Ecto neural progenitor cell (in vitro differentiated cells): ENCODE measurements at places on chromosomes 4 and X.

DNA sequence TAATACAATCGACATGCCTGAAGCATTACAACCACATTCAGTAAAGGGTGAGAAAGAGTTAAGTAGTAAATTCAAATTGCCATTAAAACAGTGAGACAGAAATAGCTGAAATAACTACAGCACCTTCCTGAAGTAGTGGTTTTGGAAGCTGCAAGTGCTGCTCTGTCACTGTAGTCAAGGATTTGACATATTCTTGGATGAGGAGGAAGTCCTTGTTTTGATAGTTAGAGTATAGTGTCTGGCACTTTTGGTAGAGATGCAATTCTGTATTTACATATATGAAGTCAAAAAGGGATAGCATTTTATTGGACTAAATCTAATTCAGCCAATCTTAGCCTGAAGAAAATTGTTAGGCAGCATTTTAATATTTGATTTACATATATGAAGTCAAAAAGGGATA is 1559.6 kb downstream of the TECRL start:
- no peak for DNase-seq

- no peak for DNase-seq
Measured at GRCh38 chr4:53960843-53961242, 103.6 kb downstream of the CHIC2 start.

GRCh38 chr4:28357990-28358389 is 1497.3 kb downstream of the STIM2 start:
- peak; percentile 51 for DNase-seq

DNA sequence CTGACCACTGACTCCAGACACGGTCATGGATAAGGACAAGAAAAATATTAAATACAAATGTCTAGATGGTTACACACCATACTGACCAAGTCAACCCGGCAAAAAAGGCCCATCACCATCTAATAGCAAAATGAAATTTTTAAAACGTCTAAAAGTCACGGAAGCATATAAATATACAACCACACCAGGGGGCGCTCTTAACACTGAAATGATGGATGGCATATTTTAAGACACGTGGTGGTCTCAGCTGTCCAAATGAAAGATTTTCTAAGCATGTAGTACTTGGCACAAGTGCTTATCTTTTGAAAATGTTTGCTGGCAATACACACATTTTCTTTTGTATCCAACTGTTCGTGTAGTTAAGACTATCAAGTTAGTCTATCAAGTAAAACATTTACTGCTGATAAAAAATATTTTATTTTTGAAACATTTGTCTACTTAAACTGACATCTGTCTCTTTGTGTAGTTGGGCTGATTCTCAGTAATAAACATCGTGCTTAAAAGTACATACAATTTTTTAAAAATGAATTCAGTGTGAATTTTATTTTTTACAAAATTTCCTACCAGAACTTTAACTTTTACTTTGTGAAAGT is 64.6 kb downstream of the COX7B2 start:
- peak; percentile 49 for DNase-seq

GRCh38 chr4:38188631-38189101 is 228.5 kb downstream of the PTTG2 start:
- no peak for DNase-seq

DNA sequence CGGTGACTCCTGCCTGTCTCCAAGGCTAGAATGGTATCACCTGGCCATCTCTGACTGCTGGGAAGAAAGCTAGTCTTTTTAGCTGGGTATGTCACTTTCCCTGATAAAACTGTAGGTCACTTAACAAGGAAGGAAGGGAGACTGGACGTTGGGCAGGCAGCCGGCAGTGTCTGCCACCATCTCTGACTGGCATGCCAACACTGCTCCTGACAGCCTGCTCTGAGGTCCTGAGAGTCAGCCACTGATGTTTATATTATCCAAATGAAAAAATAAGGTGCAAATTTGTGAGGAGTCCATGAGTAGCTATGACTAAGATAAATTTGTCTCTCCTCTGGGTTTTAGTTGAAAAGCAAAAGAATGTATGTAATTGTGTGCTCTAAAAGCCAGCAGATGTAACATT is 77.2 kb downstream of the SNX25 start:
- DNase-seq = no peak

DNA sequence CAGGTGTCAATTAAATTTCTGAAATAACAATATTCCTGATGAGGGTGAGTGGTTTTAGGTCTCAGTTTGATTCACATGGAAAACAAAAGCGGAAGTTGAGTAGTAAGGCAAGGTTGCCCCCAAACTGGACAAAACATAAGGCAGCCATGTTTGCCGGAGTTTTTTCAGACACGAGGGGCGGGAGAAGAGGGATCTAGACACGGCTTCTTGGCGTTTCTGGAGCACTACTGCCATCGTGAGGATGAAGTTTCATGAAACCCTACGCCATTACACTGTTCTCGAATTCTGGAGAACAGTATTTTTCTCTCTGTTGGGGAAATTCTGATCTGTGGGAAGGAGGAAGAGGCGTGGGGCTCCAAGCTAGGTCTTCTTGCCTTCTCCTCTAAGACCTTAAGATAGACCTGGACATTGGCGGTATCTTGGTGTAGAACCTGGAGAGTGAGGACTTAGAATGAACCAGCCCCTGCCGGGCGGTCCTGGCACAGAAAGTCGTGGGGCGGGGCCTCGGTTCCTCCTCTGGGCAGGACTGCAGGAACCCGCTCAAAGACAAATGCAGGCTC is 160.3 kb downstream of the OR13H1 start:
- no peak for DNase-seq

GRCh38 chr4:601612-602558 is 23.5 kb upstream of the PDE6B start:
- DNase-seq = no peak

DNA sequence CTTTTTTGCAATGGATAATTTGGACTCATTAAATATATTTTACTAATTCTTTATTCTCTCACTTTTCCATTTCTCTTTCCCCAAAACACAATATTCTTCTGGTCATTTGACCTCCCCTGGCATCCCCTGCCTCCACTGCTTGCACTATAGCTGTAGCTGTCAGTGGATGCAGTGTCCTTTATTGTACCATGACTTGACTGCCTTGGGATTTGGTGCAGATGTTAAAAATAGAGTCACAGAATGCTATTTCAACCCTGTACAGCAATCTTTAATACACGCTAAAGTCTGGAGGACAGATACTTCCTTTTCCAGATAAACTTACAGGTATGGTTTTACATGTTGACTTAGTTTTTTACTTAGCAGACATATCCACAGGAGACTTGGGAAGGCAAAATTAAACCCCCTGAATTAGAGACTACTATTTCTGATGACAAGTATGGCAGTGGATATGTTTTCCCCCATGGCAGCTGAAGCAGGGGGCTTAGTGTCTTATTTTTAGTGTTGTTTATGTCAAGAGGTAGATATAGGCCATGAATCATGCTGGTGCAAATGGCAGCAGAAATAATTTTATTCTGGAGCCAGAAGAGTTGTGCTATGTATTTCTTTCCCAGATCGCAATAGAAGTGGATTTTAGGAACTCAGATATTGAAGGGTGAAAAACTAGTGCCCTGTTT is 461.4 kb downstream of the NAF1 start:
- no peak for DNase-seq

DNA sequence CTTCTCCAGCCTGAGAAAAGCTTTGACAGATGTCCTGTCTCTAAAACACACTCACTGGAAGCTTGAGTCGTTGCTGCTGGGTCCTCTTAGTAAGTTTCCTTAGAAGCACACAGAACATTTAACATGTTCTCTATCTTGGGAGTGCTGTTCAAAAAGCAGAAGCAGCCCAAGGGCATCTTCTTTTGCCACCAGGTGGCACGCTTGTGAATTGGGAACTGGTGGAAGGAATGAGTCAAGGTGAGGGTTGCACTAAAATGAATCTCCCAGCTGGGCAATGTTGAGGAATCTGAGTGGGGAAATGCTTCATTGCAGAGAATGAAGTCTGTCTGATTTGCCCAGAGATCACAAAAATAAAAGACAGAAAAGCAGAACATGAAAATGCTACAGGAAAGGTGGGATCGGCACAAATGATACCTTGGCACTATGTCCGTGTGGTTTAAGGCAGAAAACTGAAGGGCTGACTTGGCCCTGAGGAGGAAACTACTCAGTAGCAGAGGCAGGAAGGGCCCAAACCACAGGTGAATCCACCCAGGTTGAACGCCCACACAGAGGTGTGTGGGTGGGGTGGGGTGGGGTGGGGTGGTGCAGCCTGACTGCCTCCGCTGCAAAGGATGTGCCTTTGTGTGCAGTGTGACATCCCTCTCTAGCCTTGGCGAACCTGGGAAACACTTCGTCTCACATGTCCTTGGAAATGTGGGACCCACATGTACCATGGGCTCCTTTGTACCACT is 26.0 kb downstream of the KIT start:
- DNase-seq = no peak
